ENCODE measurements at places on chromosomes 3 and 15. TPM values are rescaled to one million over a fixed set of nuclear protein-coding genes. Genes with fewer than 3 reads are reported as not detected.

DNA sequence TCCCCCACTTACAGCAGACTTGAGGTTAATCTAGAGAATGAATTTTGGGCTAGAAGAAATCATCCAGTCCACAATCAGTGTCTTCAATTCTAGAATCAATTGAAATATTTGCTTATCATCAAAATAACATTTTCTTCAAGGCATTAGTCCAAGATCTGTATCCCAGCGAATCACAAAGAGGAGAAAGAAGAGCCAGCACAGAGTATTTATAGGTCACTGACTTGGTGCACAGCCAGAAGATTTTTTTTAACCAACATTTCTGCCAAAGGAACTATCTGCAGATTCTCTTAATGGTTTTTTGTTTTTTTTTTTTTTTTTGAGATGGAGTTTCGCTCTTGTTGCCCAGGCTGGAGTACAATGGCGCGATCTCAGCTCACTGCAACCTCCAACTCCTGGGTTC, 178.2 kb downstream of the TNIK start:
- DNase-seq: peak; percentile 46

The ARHGEF26 gene
- total RNA-seq: 13.8 TPM

The GOLGA8M gene
- 3.4 TPM for total RNA-seq

DNA sequence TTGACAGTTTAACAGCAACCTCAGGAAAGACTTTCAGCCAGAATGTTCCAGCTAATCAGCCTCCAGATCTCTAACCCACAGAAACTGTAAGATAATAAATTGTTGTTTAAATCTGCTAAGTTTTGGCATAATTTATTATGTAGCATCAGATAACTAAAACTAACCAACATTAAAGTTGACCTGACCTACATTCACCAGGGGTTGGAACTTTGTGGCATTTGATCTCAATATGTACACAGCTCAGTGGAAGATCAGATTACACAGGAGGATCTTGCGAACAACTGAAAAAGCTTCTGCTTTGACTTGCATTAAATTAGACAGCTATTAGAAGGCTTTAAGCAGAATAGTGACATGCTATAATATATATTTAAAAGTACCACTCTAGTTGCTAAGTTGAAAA, 91.4 kb upstream of the POU1F1 start:
- no peak for DNase-seq

DNA sequence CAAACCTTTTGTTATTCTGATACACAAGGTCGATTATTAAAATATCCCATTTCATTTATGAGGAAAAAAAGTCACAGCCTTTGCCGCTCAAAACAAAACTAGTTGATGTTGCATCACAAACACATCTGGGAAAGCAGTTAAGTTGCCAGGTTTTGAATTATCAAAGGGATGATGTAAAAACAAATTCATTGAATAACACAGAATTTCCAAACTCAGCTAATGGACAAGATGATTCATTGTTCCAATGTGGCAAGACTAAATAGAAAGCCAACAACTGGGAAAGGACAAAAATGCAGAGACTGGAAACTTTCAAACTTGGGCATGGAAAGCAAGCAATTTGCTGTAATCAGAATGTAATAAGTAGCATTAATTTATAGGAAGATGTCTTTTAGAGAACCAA, 610.0 kb upstream of the ZNF385D start:
- peak; percentile 73 for DNase-seq

GRCh38 chr3:49518016-49518415, 36.3 kb upstream of the BSN start:
- DNase-seq: no peak

- DNase-seq: no peak
Observed at GRCh38 chr3:193730976-193731375, 138.0 kb downstream of the OPA1 start.

The SPATA12 gene
- 0.10 TPM for total RNA-seq

DNA sequence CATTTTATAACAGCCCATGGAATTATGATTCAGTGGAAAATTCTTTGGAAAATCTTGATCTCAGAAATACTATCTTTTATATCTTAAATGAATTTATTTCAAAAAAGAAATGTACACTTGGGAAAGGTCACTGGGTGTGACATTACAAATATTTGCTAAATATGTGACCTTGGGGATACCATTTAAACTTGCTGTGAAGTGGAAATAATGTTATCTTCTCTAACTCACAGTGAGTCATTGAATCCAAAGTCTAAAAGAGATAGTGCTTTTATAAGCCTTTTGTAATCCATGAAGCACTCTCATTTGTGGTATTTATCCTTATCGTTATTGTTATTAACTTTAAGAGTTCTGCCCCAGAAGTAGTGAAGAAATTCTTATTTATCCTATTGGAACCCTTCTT, 289.8 kb upstream of the SEMA6D start:
- no peak for DNase-seq

- DNase-seq: no peak
Observed at GRCh38 chr3:27708250-27708649, 13.9 kb downstream of the EOMES start.

DNA sequence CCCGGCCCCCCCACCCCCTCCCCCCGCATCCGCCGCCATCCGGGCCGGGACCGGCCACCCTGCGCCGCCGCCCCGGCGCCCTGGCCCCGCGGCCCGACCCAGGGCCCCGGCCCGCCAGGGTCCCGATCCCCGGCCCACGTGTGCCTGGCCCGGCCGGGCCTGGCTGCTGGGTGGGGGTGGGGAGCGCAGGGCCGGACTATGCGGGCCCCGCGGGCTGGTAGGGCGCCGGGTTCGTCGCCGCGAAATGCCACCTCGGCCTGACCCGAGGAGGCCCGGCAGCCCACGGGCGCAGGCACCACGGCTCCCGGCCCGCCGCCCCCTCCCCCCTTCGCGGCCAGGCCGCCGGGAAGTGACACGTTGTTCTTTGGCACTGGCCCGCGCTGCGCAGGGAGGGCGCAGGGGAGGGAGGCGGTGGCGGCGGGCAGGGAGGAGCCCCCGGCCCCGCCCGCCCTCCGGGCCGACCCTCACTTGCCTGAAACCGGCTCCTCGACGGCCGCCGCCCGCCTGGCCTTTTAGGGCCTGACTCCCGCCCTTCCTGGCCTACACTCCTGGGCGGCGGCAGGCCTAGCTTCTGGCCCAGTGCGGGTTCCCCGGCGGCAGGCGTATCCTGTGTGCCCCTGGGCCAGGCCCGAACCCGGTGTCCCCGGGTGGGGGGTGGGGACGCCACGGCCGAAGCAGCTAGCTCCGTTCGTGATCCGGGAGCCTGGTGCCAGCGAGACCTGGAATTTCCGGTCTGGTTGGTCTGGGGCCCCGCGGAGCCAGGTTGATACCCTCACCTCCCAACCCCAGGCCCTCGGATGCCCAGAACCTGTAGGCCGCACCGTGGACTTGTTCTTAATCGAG, 515 bp downstream of the EIF4G1 start:
- DNase-seq: peak; percentile 72

- DNase-seq: no peak
Observed at GRCh38 chr3:140552898-140553297, 125.0 kb upstream of the TRIM42 start.

Data from skin of body (tissue), 3 donors.